ENCODE measurements at places on chromosomes 13 and 19.

DNA sequence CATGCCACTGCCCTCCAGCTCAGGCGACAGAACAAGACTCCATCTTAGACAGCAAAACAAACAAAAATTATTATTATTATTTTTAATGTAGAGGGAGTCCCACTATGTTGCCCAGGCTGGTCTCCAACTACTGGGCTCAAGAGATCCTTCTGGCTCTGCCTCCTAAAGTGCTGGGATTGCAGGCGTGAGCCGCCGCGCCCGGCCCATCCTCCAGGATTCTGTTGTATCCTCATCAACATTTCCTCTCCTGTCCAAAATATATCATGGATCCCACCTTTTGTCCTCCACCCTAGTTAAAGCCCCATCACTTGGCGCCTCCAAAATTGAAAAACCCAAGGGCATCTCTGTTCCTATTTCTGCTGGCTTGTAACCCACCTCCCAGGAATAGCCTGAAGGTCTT is 1.2 kb downstream of the ZNF784 start:
- no peak for DNase-seq

DNA sequence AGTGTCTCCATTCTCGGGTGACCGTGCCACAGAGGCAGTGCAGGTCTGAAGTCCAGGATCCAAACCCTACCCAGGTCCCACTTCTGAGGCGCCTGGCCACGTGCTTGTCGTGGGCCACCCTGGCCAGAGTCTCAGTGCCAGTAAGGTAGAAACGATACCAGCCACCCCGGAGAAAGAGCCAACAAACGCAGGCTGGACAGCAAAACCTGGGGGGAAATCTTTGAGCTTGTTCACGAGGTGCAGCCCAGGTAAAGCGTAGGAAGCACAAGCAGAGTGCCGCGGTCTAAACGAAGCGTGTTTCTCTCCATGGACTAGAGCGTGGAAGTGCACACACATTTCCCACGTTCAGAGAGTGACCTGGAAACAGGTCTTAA is 95.6 kb downstream of the ATP11A start:
- no peak for DNase-seq

- no peak for DNase-seq
These were observed 9.9 kb downstream of the GPR183 start for GRCh38 chr13:99297331-99297730.

GRCh38 chr19:34135054-34135800 is 37.1 kb upstream of the LSM14A start:
- DNase-seq, result no peak

GRCh38 chr13:106532111-106532929 is 3.1 kb downstream of the EFNB2 start:
- DNase-seq, result no peak

GRCh38 chr13:81568824-81569223 is 1227.9 kb upstream of the SPRY2 start:
- no peak for DNase-seq

DNA sequence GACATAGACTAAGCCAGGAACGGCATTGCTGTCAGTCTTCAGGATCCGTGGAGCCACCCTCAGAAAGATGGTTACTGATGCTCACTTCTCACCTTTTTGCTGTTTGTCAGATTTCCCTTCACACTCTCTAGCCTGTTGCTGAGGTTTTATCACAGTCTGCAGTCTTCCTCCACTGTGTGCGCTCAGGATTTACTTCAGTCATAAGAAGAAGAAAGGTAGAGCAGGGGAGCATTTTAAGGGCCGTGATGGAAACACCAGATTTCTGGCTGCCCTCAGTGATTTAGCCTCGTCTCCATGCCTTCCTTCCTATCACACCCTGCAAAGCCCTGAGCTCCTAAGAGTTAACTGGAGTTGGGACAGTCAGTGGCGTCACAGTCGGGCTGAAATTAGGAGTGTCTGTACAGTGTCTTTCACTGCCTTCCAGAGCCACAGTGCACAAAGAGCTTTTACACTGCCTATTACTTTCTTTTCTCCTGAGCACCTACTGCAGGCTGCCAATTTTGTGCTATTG is 60.0 kb upstream of the GPR183 start:
- no peak for DNase-seq

DNA sequence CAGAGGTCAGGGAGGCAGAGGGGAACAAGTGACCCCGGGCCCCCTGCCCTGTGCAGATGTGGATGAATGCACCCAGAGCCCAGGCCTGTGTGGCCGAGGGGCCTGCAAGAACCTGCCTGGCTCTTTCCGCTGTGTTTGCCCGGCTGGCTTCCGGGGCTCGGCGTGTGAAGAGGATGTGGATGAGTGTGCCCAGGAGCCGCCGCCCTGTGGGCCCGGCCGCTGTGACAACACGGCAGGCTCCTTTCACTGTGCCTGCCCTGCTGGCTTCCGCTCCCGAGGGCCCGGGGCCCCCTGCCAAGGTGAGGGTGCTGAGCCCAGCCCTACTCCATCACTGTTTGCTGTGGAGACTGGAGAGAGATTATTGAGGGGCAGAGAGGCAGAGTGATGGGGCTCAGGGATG is 9.9 kb downstream of the LTBP4 start:
- DNase-seq, result no peak

All from activated CD4-positive, alpha-beta T cell treated with anti-CD3 and anti-CD28 coated beads, Interleukin-2, amount 50 U/mL, for 24 hours (primary cell).